ENCODE measurements at places on chromosomes 7 and 10.

DNA sequence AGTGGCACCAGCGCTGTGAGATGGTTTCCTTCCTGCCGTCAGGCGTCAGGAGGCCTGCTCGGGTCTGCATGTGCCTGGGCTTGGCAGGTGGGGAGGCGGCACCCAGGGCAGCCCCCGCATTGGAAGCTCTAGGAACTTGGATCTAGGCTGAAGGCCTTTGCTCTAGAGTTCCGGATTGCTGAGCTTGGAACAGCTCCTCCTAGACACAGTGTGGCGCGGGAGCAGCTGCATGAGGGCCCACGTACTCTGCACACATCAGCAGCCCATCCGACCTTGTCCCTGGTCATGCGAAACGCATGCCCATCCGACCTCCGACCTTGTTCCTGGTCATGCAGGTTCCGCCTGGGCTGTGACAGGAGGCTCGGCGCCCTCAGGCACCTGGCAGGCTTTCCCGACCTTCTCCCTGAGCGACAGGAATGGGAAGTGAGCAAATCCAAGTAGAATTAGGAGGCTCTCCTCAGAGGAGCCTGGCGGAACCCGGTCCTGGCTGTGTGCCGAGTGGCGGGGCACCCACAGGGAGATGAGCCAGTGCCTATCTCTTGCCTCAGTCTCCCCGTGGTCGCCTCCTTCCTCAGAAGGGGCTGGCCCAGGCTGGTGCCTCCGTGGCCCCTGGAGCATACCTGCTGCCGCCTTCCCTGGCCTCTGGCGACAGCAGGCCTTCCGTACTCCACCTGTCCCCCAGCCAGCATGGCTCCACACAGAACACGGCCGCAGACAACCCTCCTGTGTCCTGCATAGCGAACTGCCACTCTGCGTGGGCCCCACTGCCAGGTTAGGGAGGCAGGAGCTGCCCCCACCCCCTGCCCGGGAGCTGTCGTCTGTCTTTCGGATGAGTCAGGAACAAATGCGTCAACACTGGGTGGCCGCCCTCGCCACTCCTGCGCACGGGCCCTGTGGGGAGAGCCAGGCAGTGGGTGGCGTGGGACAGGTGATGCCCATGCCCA lies 12.0 kb downstream of the GET4 start:
- DNase-seq, result no peak

DNA sequence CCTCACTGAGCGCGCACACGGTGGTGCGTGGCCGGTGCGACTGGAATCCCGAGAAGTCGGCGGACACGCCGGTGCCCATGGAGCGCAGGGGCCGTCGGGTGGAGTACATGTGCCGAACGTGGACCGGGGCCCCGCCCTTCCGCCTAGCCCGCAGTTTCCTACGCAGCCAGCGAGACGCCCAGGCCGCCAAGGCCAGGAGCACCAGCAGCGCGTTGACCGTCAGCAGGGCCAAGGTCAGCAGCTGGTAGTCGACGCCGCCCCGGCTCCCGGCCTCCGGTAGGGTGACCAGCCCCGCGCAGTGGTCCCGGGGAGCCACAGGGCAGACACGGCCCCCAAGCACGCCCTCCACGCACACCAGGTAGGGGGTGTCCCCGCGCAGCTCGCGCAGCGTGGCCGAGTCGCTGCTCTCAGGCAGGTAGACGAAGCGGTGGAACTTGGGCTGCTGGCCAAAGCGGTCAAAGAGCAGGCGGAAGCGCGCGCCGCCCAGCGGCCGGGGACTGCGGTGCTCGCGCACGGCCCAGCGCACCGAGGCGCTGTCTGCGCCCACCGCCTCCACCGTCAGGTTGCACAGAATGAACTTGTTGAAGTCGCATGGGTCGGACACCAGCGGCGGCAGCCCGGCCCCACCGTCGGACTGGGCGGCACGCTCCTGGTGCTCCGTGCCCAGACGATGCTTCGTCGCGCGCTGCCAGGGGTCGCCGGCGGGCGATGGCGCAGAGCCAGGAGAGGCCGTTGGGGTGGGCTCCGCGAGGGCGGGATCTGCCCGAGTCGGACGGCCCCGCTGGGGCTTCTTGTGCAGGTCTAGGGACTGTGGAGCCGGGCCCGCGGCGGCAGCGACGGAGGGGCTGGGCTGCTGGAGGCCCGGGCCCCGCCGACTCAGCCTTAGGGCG lies 2.2 kb downstream of the TRIL start:
- no peak for DNase-seq

DNA sequence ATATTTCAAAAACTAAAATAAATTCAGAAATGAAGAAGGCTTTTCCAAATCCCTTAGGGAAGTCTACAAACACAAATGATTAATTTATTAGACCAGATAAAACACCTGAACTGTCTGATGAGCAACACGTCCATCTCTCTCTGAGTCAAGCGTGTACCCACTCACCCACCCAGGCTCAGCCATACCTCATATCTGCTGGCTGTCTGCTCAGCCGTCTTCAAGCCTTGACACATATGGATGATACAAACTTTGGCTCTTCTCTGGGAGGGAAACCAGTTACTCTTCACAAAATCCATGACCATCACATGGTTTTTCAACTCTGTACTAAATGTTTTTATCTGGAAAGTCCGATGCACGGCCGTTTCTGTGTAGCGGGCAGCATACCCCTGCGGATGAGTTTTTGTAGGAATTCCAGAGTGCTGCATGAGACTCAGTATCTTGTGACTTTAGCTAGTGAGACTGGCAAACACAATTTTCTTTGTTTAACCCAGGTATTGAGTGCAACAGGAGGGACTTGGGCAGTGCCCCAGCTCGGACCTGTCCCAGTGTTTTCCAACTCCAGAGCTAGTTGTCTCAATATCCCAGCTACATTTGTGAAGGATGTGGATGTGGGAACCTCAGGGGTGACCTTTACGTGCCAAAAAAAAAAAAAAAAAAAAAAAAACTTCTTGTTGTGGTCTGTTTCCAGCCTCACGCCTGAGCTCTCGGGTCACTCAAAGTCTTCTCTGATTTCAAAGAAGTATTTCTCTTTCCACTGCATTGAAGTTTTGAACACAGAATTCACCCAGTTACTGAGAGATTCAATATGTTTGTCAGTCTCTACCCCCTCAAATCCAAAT lies at the start of gene C10orf90:
TSS of gene C10orf90 (minus strand) at position 638 of the 839 bp plus-strand sequence. CDS start at position 425, 213 bp downstream.
- DNase-seq, result no peak

DNA sequence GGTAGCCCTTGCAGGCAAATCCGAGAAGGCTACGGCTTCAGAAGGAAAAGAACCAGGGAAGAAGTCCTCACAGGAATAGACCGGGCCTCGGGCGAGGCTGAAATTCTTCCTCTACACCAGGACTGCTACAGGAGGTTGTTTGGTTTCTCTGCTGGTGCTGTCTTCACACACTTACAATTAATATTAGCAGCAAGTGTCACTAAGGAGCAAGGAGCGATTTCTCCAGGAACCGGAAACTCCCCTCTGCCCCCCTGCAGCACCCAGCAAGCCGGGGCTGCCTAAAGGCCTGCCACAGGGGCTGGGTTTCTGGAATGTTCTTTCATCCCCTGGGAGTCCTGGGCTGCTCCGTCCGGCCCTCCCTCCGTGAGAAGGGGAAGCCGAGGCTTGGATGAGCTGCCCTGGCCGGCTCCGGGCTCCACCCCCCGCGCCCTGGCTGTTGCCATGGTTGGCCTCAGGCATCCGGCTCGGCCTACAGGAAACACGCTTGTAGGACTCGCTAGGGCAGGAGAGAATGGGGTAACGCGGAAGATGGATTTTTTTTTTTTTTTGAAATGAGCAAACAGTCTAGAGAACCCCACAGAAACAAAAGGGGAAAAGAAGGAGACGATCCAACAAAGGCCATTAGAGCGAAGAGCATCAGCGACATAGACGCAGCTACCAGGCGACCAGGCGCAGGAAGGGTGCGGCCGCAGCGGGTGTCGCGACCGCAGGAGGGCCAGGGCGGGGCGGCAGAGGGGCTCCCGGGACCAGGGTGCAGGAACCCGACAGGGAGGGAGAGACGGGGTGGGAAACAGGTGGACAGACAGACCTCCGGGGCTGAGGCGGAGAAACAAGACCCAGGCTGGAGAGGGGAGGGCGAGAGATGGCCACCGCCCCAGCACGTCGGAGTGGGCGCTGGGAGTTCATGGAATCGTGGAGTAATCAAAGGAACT lies 33.0 kb downstream of the EN2 start:
- no peak for DNase-seq

DNA sequence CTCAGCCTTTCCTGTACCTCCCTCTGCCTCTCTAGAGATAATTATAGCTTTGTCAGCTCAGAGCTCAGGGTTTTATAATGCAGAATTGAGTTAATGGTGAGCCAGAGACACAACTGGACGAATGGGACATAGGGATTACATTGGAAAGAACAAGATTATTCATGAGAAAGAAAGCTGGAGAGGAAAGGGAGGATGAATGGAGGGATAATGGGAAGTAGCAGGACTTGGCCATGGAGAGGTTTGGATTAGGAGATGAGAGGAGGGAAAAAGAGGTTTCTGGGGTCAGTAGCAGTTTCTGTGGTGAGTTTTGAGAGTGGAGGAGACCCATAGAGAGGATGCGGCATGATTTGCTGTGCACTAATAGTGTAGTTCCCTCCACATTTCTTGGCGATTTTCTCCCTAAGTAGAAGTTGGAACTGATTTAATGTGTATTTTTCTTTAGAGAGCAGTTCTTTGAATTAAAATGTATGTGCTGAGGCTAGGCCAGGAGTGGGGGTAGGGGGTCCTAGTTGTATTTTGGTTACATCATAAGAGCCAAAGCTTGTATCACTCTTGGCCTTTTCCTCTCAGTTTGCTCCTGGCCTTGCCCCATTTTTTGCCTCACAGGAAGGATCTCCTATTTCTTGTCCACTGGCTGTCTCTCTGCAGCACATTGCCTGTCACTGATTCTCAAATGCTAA lies 107.4 kb downstream of the MKX start:
- DNase-seq, result no peak

GRCh38 chr7:73738220-73738611 lies 386 bp downstream of the ABHD11 start:
- peak; percentile 40 for DNase-seq

DNA sequence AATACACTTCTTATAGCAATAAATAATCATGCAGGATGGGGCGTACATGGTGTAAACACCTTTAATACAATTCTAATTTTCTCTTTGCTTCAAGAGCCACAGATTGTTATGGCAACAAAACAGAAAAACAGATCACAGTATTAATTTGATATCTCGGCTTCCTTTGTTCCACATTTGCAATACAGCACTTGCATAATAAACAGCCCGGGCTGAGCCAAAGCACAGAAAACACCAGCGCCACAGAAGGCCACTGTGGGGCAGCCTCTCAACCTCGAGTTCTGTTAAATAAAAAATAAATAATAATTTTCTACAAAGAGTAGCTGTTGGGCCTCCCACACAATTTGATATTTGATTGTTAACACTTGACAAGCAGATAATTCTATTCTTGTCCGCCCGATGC lies 255.9 kb downstream of the USP6NL start:
- no peak for DNase-seq

DNA sequence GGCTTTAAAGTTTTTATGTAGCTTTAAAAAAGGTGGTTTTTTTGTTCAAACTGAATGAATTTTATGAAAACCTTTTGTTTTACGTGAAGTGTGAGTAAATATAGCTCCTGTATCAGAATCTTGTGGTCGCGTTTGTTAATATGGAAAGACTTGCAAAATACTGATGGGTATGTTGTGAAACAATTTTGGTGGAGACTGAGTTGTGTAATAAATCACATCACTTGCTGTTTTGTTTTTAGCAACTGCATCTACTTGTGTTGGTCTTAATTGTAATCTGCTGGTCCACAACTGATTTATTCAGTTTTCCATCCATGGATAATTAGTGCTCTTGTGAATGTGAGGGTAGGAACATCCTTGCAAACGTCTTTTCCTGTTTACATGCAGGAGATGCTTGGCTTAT lies 10.5 kb downstream of the PLXDC2 start:
- peak; percentile 89 for DNase-seq

DNA sequence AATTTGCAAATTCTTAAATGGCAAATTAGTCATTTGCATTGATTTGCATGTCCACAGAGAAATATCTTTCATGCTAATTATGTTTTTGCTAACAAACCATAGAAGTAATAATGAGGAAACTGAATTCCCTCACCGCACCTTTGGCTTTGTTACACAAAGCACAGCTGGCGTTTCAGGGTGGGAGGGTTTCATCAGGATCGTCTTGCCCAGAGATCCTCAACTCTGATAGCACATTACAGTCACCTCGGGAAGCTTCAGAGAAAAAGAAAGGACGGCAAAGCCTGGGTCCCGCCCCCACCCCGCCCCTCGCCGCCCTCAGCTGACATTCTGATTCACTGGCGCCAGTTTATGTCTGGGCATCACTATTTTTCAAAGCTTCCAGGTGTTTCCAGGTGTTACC lies 119.4 kb downstream of the PTPRN2 start:
- DNase-seq, result no peak

DNA sequence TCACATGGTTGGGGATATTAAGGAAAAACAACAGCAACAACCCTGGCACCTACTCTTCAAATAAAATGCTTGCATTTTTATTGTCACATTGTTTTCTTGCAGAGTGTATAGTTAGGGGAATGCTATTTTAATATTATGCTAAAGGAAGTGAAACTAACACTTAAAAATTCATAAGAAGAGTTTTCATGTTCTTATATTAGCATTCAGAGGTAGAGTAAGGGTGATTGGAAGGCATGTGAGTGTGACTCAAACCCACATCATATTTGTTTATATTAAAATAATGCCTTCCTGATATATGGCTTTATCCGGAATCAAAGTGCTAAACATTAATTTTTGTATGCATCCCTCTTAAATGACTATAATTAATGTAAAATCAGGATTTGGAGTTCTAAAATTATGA lies 59.8 kb upstream of the TES start:
- DNase-seq, result peak; percentile 54

- DNase-seq, result no peak
These were observed 407.1 kb downstream of the NEBL start for GRCh38 chr10:20489961-20490360.

DNA sequence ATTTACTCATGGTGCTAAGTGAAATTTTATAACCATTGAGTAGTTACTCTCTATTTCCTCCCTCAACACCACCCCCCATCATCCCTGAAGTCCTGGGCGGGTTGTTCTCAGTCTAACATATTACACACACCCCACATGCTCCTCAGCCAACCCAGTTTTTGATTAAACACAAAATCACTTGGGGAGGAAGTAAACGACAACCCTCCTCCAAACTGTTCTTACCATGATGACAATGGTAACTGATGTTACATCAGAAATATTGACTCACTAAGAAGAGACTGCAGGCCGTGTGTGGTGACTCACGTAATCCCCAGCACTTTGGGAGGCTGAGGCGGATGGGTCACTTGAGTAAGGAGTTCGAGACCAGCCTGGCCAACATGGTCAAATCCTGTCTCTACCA lies 44.2 kb downstream of the RAB11FIP2 start:
- peak; percentile 88 for DNase-seq

GRCh38 chr10:102407425-102408130 lies 11.0 kb downstream of the PSD start:
- no peak for DNase-seq

GRCh38 chr7:9709216-9709615 lies 1264.5 kb upstream of the PHF14 start:
- DNase-seq, result no peak

GRCh38 chr10:96402417-96403305 lies 43.9 kb upstream of the OPALIN start:
- no peak for DNase-seq

GRCh38 chr10:76034353-76035205 lies 603.2 kb downstream of the LRMDA start:
- DNase-seq, result no peak

- DNase-seq, result peak; percentile 12
These were observed 81.6 kb upstream of the PFKP start for GRCh38 chr10:2985729-2986232.

- DNase-seq, result no peak
These were observed 1.7 kb downstream of the SLC13A4 start for GRCh38 chr7:135726276-135726788.

- DNase-seq, result peak; percentile 11
These were observed 14.7 kb upstream of the TMEM236 start for GRCh38 chr10:17737027-17737965.

GRCh38 chr7:88693131-88693530 lies 66.4 kb upstream of the ZNF804B start:
- DNase-seq, result no peak
